ENCODE measurements at places on chromosomes 4 and X.
A peak's percentile ranks its signal among the peaks of the same experiment; 100 is the strongest.

DNA sequence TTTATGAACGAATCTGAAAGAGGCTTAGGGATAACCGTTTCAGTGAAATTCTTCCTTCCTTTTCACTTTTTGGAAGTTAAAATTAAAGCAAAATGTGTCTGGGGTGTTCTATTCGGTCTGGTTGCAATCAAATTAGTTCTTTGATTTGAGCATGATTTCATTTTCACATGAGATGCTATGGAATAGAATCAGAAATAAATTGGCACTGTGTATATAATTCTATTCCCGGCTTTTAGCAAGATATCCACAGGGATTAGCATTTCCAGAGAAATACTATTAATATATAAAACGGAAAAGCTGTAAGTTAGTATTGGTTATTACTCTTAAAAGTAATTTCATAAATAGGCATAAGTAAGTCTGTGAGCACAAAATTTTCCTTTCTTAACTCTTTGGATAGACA, 1676.8 kb upstream of the PCDH7 start:
- no peak for DNase-seq

- DNase-seq: no peak
Measured at GRCh38 chrX:150543230-150544155, 24.9 kb upstream of the MTM1 start.

GRCh38 chr4:170736710-170737109, 647.0 kb upstream of the AADAT start:
- no peak for DNase-seq

- no peak for DNase-seq
Measured at GRCh38 chr4:27005905-27006590, 145.4 kb downstream of the STIM2 start.

DNA sequence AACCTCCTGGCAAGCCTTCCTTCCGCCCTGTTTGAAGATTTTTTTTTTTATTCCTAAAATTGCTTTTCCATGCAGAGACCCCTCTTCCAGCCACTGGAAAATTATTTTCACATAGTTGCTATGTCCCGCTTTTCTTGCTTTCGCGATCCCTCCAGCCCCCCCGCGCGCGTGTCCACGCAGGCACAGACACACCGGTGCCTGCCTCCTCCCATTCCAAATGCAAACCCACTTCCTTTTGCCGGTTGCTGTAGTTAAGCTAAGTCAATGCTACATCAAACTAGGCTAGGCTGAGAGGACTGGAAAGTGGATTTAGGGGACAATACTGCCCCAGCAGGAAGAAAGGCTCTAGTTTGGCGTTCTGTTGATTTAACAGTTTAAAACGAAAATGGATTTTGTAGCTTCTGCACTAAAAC, 111.0 kb downstream of the DHX15 start:
- DNase-seq: peak; percentile 6
